GM12865 (cell line): ENCODE measurements at places on chromosomes 4 and X.

DNA sequence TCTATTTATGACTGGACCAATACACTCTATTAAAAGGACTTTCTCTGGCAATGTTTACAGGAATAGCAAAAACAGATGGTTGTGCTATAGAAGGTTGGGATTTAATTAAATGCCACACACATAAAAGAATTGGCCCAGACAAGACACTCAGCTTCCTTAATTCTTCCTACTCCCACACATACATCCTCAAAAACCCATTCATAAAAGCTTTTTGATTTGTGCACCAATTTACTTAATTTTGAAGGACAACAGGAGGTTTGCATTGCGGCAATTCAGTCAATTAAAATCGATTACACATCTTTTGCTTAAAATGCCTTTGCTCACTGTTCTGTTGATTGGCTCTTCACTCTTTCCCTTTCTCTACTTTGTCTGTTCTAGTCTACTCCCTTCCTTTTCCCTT, 317.1 kb downstream of the CBLL2 start:
- DNase-seq = no peak

DNA sequence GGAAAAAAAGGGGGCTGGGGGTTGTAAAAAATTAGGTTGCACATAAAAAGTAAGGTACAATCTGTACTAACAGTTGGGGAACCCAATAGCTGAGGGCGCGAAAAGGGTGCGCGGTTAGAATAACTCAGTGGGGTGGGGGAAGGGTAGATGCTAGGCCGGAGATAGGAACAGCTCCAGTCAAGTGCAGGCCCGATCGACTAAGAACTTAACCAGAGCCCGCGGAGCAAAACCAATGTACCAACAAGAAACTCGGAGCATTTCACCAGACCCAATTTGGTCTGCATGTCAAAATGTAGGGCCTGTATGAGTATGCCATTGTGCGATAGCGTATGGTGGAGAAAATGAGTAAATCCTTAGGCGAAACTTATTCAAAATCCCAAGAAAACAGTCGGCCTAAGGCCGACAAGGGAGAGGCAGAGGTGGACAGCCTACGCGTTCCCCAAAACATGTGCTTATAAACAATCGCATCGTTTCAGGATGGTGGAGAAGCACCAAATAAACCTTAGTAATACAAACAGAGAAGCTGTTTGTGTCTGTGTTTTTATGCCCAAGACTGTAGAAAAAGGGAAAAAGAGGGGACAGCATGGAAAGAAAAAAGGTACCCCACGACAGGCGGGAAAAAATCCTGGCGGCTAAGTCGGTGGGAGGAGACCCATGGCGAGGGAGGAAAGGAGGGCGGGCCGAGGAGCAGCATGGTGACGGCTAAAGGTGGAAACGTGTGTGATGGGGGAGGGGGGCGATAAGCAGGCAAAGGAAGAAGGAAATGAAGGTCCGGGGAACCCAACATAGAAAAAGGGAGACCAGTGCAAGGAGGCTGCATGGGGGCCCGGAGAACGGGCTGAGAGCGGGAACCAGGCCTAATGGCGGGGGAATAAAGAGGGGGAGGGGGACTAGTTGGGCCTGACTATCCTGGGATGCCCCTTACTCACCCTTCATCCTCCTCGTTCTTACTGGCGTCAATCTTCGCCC, 990 bp downstream of the HNRNPD start:
- DNase-seq = peak; percentile 90

DNA sequence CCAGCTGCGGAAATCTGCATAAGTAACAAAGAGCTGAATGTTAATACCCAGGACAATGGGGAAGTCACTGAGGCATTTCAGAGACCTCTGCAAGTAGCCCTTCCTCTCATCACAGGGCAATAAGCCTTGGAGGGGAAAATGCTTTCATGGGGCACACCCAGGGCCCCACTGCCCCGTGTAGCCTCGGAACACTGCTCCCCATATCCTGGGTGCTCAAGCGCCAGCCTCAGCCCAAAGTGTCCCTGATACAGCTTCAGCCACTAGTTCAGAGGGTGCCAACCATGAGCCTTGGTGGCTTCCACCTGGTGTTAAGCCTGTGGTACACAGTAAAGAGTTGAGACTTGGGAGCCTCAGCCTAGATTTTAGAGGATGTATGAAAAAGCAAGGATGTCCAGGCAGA, 402.8 kb upstream of the CXorf51A start:
- no peak for DNase-seq

GRCh38 chr4:3674479-3674851, 91.7 kb upstream of the ADRA2C start:
- no peak for DNase-seq

GRCh38 chr4:119025916-119026661, 109.5 kb upstream of the MYOZ2 start:
- no peak for DNase-seq

DNA sequence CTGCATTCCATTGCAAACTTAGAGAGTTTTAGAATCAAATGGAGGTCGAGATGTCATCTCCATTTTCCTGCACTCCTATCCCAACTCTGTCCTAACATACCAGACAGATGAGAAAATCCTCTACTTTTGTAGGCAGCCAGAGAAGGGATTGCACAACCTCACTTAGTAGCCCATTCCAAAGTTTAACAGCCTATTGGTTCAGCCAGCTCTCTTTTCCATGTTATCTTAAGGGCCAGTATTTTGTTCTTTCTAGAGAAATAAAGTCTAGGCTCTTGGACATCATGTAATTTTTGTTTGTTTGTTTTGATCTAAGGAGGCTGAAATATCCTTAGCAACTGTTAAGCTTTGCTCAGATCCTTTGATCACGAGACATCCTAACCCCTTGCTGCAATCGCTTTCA, 173.0 kb downstream of the COX18 start:
- DNase-seq = no peak

DNA sequence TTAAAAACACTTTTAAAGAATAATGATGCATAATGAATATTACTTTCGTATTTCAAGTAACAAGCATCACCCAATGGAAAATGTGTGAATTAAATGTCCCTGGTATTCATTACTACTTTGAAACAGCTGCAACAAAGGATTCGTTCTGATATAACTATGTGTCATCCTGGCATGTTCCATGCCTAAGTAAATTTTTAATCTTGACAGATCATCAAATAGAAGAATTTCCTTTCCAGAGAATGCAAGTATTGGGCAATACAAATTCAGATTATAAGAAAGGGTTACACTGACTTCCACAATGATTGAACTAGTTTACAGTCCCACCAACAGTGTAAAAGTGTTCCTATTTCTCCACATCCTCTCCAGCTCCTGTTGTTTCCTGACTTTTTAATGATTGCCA, 105.3 kb downstream of the SPCS3 start:
- no peak for DNase-seq

- peak; percentile 58 for DNase-seq
These were observed 20.3 kb downstream of the CLRN2 start for GRCh38 chr4:17535242-17535641.
